ENCODE measurements at places on chromosomes 1 and 21.

- DNase-seq: peak; percentile 74
Measured at GRCh38 chr1:31815752-31816500, at the start of gene SPOCD1. TSS of gene SPOCD1 (minus strand) at chr1:31816022. CDS start at chr1:31815333, 689 bp downstream.

GRCh38 chr1:62687421-62687902, 724 bp downstream of the DOCK7 start:
- DNase-seq: peak; percentile 87

DNA sequence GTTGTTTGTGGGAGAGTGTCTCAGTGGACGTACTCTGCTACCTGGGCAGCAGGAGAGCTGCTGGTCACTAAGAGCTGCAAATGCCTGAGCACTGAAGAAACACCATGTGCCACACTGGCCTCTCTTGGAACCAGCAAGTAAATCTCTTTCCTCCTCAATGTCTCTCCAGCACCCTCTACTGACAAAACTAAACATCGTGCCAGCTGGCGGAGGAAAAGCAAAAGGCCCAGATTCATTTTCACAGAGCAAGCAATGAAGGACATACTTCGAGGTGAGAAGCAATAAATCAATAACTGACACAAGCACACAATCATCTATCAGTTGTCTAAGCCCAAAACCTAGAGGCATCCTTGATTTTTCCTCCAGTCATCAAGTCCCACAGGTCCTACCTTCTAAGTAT, 78.1 kb downstream of the RERE start:
- no peak for DNase-seq

GRCh38 chr1:15226388-15227255, 20.4 kb upstream of the FHAD1 start:
- DNase-seq: peak; percentile 67

GRCh38 chr1:200895443-200895789, 716 bp downstream of the INAVA start:
- no peak for DNase-seq

DNA sequence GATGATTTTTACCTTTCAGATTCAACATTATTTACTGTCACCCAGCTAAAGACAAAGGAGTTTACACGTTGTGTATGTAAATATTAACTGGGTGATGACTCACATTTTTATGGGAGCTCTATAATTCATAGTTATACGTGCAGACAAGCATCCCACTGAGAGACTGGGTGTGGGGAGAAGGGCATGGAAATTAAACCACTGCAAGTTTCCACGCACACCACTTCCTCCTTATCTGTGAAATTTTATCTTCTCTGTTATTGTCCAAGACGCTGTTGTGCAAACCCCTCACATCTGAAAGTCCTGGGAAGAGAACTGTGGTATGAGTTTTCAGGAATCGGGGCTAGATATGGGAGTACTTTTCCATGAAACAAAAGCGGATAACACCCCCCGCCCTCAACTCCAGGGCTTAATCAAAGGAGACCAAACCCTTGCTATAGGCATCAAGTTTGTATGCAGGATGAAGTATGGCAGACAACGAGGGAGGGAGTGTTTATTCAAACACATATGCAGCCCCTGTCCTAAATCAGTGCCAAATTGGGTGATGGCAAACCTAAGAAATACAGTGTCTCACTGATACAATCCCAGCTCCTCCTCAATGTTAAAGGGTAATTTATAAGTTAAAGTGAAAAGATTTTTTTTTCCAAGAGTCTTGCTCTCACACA, 23.3 kb upstream of the DPT start:
- no peak for DNase-seq

- no peak for DNase-seq
Measured at GRCh38 chr1:117188170-117188815, 22.4 kb downstream of the VTCN1 start.

DNA sequence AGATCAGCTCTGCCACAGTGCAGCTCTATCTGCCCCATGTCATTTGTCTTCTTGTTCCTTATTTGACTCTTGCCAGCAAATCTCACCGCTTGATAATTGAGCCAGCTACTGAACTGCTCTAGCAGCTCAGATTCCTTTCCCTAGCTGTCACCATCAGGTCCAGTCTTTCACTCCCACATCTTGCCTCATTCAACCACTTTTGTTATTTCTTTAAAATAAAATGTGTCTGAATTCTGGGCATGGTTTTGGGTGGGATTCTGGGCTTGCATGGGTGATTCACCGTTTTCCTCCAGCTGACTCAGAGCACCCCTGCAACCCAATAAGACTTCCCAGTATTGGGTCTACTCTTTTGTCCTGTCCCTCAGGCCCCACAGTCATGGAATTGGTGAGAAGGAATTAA, 215.7 kb downstream of the DSCAM start:
- DNase-seq: no peak

DNA sequence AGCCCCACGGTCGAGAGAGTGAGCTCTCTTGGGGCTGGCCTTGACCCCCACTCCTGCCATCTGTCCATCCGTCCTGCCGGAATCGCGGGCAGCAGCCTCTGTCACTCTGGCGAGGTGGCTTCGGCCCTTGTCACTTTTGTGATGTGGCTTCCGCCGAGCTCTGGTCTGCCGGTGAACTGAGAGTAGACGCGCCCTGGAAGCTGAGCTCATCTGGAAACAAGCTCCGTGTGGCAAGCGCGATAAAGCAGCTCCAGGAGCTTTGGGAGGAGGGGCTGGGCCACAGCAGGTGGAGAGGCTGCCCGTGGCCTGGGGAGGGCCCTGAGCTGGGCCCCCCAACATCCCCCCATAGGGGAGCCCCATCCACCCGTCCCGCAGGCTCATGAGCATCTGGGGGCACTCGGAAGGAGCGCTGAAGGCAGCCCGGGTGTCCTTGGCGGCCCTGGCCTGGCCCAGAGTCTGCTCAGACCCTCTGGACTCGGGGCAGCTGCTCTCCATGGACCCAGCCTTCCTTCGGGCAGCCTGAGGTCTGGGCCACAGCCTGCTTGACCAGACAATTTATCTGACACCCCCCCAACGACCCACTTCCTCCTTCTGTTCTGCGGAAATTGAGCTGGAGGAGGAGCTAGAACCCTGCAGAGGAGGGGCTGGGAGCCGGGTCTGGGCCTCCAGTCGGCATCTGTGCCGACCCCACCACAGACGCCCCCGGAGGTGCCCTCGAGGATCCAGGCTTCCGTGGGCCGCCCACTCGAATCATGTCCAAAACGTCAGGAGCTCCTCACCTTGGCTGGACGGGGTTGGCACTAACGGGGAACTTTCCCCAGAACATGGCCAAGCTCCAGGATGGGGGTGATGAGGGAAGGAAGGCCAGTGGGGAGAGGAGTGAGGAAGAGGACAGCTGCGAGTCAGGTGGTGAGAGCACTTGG, 59.1 kb downstream of the SLC19A1 start:
- peak; percentile 22 for DNase-seq

- DNase-seq: no peak
Measured at GRCh38 chr1:112307930-112308591, 88.0 kb upstream of the CTTNBP2NL start.

DNA sequence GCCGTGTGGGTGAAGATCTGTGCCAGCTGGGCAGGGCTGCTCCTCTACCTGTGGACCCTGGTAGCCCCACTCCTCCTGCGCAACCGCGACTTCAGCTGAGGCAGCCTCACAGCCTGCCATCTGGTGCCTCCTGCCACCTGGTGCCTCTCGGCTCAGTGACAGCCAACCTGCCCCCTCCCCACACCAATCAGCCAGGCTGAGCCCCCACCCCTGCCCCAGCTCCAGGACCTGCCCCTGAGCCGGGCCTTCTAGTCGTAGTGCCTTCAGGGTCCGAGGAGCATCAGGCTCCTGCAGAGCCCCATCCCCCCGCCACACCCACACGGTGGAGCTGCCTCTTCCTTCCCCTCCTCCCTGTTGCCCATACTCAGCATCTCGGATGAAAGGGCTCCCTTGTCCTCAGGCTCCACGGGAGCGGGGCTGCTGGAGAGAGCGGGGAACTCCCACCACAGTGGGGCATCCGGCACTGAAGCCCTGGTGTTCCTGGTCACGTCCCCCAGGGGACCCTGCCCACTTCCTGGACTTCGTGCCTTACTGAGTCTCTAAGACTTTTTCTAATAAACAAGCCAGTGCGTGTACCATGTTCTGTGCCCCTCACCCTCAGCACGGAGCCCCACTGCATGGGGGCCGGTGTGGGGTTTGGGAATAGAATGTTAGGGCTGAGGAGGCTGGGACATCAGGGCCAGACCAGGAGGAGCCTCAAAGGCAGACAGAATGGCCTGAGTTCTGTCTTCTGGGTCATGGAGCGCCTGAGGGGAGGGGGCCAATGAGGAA, 21.3 kb downstream of the SERINC2 start:
- peak; percentile 45 for DNase-seq

GRCh38 chr1:34806396-34806795, 13.6 kb downstream of the GJA4 start:
- DNase-seq: no peak

DNA sequence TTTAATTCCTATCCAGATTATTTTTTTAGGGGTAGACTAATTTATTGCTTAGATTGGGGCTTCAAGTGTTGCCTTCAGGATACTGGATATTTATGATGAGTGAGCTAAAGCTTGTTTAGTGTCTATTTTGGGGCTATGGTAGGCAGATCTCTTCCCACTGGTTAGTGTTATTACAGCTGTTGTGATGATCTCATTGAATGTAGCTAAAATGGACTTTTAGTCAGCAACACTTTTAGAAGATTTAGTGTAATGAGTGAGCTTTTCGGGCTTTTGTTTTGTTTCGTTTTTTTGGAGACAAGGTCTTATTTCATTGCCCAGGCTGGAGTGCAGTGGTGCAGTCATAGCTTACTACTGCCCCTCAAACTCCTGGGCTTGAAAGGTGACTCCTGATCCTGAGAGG, 14.2 kb downstream of the THRAP3 start:
- DNase-seq: no peak

DNA sequence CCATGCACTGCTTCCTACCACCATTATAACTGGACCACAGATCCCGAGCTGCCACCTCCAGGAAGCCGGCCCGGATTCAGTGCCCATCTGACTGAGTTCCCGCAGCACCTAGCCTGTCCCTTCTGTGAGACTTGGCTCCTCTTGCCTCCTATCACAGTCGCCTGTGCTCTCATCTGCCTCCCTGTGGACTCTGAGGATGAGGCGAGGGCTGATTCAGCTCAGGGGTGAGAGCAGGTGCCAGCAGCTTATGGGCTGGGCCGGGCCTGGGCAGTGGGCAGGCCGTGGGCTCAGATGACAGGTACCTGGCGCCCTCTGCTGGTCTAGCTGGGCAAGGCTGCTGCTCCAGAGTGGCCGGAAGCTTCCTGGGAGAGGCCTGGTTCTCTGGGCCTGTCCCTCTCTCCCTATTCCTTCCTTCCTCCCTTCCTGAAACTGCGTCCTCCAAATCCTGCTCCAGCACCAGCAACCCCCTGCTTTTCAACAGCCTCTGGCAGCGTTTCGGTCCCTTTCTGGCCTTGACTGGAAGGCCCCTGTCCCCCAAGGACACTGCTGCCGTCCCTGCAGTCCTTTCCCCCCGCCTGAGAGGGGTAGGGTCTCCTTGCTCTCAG, 17.3 kb upstream of the PCSK9 start:
- DNase-seq: peak; percentile 93

DNA sequence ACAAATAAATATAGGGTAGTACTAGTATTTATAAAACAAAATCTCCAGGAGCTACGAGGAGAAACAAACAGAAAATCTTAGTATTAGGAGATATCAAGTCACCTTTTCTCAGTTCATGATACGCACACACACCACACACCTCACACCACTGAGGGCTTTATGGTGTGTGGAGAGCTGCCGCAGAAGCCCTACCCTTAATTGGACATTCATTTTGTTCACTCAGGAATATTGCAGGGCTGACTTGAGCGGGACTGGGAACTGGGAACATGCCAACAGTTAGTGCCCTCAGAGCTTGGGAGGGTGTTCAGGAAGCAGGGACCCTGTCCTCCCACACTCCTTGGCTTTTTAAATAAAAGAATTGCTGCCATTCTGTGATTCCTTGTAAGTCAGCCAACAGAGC, 386.8 kb downstream of the RYR2 start:
- no peak for DNase-seq

- DNase-seq: peak; percentile 76
Measured at GRCh38 chr1:1858382-1859086, 32.4 kb downstream of the GNB1 start.

GRCh38 chr1:155136748-155137147, 1.1 kb downstream of the SLC50A1 start:
- peak; percentile 21 for DNase-seq

DNA sequence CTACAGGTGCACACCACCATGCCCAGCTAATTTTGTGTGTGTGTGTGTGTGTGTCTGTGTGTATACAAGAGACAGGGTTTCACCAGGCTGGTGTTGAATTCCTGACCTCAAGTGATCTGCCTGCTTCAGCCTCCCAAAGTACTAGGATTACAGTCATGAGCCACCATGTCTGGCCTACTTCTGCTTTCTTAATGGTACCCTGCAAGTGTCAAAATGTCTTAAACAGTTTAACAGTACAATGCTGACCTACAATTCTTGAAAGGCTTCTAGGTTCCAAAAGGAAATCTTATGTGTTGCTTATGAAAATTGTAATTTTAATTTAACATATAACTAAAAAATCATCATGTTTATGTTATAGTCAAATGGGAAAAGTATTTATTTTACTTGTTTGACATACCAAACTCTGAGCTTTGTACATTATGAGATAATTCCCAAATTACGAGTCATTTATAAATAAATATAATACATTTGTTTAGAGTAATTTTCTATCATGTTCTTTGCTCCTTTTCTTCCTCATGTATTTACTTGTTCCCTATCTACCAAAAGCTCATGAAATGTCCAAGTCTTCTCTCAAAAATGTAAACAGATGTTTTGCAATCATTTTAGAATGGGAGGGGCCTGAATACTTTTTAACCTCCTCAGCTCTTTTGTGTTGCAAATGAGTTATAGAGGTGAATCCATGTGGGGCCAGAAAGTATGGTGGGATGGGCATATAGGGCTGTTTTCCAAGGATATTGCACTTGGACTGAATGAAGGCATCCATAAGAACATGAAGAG, 8.4 kb upstream of the VCAM1 start:
- no peak for DNase-seq

- no peak for DNase-seq
Measured at GRCh38 chr1:36248250-36248894, 24.1 kb downstream of the THRAP3 start.

GRCh38 chr21:15191342-15191741, 126.5 kb upstream of the NRIP1 start:
- DNase-seq: no peak

- DNase-seq: no peak
Measured at GRCh38 chr1:110063781-110064180, 6.7 kb downstream of the ALX3 start.

- DNase-seq: no peak
Measured at GRCh38 chr21:45401916-45402900, 2.8 kb upstream of the COL18A1 start.

GRCh38 chr1:42311897-42312296, 23.1 kb downstream of the FOXJ3 start:
- DNase-seq: no peak

GRCh38 chr1:54944610-54945392, 35.6 kb upstream of the TMEM61 start:
- DNase-seq: peak; percentile 84

All from eye (tissue), 1 donor.